ENCODE measurements at places on chromosomes 5 and 9. TPM values are rescaled to one million over a fixed set of nuclear protein-coding genes. Genes with fewer than 3 reads are reported as not detected.

DNA sequence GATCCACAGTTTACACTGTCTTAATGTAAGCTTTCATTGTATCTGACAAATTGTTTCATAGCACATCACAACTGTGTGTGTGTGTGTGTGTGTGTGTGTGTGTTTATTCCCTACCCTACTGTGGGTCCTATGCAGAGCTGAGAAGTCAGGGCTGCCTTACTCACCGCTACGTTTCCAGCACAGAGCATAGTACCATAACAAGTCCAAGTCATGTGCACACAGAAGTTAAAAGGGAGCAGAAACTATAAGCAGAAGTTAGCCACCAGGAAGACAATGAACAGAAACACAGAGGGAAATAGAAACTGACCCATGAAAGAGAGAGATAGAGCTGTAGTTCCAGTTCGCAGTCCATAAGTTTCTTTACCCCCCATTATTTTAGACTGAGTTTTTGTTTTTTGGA, 38.2 kb upstream of the DMXL1 start:
- no peak for DNase-seq

CNTFR gene
- not detected for total RNA-seq

PCDHGA6 gene
- total RNA-seq = 7.4 TPM

AQP7 gene
- total RNA-seq = 0.09 TPM

DNA sequence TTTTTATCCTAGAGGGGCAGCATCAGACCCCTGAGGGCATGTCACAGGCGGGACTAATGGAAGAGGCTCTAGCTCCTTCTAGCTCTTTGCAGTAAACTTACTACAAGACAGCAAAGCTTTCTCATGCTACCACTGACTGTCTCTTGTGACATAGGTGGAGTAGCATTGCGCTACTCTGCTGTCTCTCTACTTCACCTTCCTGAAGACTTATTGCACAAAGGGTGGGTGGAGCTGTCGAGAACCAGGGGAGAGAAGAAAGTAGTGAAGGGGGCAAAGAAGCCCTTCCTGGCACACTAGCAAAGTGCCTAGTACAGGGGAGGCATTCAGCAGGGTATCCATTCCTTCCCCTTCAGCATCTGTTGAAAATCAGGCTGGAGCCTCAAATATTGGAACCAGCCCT, 36.1 kb upstream of the NEK6 start:
- no peak for DNase-seq

DNA sequence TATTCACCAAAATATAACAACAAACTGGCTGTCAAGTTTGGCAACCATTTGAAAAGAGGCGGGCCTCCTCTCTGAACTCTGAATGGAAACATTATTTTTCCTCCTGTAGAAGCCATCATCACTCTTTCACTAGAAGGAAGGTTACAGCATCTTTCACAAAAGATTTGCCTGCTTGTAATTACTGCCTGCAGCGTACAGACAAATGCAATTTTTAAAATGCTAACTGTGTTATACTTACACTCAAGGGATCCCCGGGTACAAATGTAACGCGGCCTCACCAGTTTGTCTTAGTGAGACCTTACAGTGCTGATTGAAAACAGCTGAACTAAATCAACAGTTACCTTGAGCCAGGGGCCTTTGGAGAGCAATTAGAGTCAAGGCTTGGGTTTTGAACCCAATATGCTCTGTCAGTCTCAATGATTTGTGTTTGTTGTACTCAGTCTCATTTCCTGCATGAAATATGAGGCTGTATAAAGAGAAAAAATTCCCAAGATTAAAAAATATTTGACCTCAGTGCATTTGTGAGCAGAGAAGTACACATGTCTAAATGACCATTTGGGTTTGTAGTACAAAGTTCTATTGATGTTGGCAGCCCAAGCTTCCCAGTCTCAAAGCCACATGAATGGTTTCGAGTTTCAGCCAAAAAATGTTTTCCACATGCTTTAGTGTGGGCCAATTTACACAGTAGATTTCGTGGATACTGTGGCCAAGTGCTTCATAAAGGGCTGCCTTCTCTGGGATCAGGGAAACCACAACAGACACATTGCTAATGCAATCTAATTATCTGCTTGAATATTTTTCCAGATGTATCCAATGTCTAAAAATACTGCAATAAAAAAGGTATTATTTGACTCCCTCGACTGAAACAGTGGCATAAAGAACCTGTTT, 500.0 kb downstream of the SPATA31D1 start:
- peak; percentile 99 for DNase-seq

GRCh38 chr5:41414598-41414997, 95.8 kb downstream of the PLCXD3 start:
- DNase-seq = peak; percentile 98

IL9 gene
- total RNA-seq = not detected

DNA sequence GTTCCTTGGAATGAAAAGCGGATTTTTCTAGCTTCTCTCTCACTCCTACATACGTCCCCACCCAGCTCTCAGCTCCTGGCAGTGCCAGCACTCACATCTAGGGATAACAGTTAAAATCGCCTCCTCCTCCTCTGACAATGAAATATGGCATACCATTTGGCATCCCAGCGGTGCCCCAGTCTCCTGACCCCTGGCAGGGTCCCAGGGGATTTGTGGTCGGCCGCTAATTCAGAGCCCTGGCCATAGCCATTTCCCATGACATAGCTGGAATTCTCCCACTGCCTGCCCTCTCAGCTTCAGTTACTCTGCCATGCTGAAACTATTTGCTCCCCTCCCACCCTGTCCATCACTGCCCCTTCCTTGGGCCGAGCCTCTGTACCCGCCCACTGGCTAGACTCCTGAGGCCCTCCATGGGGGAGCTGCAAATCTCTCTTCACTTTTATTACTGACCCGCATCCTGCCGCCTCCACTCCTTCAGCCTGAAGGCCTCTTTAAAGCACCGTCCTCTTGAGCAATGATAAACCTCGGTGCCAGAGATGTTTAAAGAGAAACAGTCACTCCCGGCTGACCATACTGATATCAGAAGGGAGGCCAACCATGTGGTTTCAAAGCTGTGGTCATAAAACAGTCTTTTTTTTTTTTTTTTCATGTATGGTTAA, 139.8 kb downstream of the SLIT3 start:
- DNase-seq = peak; percentile 98

DNA sequence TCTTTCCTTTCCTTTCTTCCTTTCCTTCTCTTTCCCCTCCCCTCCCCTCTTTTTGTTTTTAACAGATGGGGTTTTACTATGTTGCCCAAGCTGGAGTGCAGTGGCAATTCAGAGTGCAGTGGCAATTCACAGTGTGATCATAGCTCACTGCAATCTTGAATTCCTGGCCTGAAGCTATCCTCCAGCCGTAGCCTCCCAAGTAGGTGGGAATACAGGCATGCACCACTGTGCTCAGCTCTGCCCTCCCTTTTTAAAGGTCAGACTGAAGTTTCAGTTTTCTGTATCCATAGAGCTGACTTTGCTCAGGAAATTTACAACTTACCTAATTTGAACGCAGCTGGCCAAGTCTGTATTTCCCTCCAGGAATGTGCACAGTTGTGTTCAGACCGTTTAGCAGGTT, 696 bp downstream of the CCL28 start:
- DNase-seq = no peak

SPATA31A1 gene
- not detected for total RNA-seq

STPG3 gene
- total RNA-seq = not detected

NAIP gene
- 4.3 TPM for total RNA-seq

GRCh38 chr5:69293882-69294281, 38.7 kb downstream of the CCDC125 start:
- no peak for DNase-seq

CCNO gene
- 0.18 TPM for total RNA-seq

DNA sequence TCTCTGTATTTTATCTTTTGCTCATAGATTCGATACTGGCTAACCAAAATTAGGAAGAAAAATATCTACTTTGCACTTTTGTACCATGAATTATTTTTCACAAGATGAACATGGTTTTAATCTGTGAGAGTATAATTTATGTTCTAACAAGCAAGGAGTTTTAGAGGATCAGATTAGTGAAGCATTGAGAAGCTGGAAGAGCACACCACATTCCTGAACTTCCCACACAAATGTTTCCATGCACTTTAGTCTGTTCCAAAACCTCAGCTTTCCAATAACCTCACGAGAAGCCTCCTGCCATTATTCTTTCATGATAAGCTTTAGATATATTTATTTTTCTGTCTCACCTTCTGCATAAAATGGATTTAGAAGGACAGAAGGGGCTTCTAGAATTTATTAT, 98.7 kb upstream of the MPDZ start:
- DNase-seq = peak; percentile 91

SERF1A gene
- total RNA-seq = 5.2 TPM

OTP gene
- total RNA-seq = not detected

SLC34A3 gene
- not detected for total RNA-seq

ZNF483 gene
- 2.6 TPM for total RNA-seq

GRCh38 chr5:134577022-134577795, 51.7 kb downstream of the JADE2 start:
- peak; percentile 68 for DNase-seq

- no peak for DNase-seq
Measured at GRCh38 chr9:126752376-126752775, 52.5 kb upstream of the ZBTB43 start.
